ENCODE measurements at places on chromosomes 13 and 19. TPM values are rescaled to one million over a fixed set of nuclear protein-coding genes. Genes with fewer than 3 reads are reported as not detected.

DNA sequence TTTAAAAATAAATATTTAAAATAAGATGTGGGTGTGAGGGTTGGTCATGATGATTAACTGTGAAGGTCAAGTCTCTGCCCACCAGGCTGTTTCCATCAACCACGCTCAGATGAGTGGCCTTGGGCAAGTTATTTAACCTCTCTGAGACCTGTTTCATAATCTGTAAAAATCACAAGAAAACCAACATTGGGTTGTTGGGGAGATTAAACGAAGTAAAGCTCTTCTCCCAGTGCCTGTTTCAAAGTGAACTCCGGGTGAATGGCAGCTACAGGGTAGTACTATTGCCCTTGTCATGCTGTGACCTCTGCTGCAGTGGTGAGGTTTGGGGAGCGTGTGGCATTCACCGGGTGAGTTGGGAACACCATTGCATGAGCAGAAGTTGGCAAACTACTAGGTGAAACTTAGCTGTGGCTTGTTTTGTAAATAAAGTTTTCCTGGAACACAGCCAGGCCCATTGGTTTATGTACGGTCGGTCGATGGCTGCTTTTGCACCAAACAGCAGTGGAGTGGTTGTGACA is 153.2 kb downstream of the USP12 start:
- no peak for DNase-seq

- no peak for DNase-seq
Measured at GRCh38 chr19:32719611-32720059, at the start of gene TDRD12. Gene TDRD12, plus strand, starts transcription at chr19:32719767. Its CDS starts 306 bp downstream, at chr19:32720073.

DNA sequence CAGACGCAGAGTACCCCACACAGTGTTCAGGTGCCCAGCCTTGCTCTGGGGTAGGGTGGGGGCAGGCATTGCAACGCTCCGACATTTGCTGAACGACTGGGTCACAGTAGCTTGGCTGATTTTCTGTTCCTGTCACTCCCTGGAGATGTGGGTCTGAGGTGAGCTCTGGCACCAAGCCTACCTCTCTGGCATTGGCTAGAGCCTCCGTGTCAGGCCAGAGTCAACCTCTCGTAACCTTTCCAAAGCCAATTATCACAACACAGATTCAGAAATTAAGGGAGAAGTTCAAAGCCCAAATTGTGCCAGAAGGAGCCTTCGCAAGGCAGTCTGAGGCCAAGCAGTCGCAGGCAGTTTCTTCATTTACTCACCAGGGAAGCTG is 117.2 kb downstream of the IRS2 start:
- no peak for DNase-seq

DNA sequence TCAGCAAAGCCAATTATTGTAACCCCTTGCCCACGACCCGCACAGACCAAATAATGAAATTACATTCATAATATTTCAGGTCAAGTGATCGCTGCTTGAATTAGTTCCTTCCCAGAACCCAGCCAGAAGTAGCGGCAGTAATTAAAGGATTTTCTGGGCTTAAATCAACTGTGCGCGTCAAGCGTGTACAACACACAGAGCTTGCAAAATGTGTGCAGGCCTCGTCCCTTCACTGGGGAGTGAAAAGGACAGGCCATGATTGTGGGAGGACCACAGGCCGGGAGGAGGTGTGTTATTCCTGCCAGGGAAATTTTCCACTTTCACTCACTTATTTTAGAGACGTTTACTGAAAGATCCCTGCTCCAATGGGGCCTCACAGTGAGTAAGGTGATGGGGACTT is 84.9 kb downstream of the CHST8 start:
- no peak for DNase-seq

DNA sequence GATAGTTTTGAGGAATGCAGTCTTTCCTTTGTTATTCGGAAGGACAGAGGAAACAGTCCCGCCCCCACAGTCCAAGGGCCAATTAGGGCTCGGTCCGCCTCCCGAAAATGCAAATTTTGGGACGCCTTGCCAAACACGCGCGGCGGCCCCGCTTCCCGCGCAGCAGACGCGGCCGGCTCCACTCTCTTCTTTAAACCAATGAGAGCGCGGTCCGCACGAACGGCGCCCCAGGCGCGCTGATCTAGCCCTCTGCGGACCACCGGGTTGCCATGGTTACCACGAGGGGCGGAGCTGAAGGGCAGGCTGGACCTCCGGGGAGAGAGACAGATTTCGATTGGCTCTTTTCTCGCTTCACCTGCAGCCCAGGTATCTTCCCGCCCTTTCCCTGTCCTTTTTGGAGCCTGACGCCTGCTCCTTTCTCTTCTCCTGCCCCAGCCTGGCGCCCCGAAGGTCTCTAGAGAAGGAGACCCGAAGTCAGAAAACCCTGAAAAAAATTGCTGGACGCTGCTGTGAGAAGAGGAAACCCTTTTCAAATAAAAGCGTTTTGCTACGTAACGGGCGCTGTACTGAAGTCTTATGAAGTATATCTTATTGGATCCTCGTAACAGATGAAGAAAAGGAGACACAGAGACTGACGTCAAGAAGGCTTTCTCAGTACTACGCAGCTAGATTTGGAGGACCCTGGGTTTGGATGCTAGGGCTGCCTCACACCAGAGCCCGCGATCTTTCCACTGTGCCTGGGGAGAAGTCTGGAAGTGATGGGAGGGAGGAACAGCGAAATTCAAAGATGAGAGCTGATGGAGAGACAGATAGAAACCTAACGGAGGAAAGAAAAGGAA is 2.0 kb downstream of the PTH2 start:
- DNase-seq, result no peak

- no peak for DNase-seq
Measured at GRCh38 chr19:39196320-39196719, 444 bp upstream of the NCCRP1 start.

GRCh38 chr19:6723738-6724137 is 3.3 kb upstream of the C3 start:
- DNase-seq, result no peak

DNA sequence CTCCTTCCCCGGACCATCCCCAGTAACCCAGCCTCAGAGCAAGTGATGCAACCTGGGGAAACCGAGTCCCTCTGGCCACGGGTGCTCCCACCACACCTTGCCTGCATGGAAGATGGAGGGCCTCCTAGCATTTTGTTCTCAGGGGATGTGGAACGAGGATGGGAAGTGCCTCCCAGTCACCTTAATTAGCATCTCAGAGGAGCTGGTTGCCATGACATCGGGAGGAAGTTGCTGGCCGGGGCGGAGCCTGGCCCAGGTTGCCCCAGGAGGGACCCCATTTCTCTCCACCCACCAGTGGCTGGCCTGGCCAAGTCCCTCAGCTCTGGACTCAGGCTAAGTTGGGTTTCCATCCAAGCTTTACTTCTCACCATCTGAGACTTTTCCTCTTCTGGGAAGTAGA is 24.1 kb upstream of the PTPRS start:
- no peak for DNase-seq

DNA sequence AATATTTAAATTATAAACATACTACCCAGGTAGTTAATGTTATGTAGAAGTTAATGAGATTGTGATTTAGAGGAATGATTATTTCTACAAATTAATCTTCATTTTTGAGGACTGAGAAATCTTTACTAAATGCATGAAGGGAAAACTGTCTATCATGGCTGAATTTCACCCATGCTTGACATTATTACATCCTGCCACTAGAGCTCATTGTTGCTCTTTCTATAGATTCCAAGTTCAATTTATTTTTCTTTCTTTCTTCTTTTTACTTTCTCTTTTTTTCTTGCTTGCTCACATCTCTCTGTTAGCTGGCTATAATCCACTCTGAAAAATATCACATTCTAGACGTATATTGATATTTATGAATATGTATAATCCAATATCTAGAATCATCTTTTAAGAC is 505.0 kb upstream of the KLHL1 start:
- DNase-seq, result no peak

- no peak for DNase-seq
Measured at GRCh38 chr19:29294343-29294811, 81.4 kb upstream of the UQCRFS1 start.

- no peak for DNase-seq
Measured at GRCh38 chr19:48353677-48354076, 10.1 kb downstream of the TMEM143 start.

DNA sequence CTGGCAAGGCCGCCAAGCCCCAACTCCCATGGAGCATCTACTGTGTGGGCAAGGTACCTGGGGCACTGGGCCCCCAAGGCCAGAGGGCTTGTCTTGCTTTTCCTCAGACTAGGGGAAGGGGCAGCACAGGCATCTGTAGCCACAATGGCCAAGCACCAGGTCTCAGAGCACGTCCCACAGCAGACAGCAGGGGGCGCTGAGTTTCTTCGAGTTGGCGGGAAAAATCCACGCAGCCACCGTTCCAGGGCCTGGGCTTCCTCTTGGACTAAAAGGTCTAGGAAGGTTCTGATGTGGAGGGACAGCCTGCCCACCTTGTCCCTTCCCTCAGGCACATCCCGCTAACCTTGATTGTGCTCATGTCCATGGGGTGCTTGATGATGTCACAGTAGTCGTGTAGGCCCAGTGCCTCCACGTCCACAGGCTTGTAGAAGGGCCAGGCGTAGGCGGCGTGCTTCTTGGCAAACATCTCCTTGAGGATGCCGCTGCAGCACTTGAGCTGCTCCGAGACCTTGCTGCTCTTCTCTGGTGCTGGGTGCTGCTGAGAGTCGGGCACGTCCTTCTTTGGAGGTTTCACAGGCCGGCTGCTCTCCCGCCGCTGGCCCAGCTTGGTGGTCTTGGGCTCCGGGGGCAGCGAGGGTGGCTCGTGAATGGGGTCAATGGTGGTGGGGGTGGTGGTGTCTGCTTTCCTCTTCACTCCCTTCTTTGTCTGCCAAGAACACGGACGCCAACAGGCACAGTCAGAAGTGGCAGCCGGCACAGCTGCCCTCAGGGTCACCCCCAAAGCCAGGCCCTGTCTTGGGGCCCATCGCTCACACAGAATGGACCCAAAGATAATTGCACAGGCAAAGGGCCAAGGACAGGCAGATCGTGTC is 32.0 kb upstream of the EPHX3 start:
- no peak for DNase-seq

DNA sequence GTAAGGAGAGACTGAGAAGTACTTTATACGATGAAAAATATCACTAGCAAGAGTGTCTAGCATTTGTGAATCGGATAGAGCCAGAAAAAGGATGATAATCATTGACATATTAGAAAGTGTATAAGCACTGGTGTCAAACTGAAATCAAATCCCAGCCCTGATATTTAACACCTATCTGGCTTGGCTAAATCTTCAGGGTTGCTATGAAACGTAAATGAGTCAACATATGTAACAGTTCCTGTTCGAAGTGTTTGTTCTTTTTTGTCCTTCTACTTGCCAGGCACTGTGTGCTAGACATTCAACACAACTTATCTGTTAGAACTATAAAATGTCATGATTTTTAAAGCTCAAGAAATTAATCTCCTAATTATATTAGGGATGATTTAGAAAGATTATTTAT is 40.8 kb downstream of the SERPINE3 start:
- peak; percentile 6 for DNase-seq

GRCh38 chr13:105207572-105208293 is 1327.7 kb downstream of the EFNB2 start:
- DNase-seq, result no peak

DNA sequence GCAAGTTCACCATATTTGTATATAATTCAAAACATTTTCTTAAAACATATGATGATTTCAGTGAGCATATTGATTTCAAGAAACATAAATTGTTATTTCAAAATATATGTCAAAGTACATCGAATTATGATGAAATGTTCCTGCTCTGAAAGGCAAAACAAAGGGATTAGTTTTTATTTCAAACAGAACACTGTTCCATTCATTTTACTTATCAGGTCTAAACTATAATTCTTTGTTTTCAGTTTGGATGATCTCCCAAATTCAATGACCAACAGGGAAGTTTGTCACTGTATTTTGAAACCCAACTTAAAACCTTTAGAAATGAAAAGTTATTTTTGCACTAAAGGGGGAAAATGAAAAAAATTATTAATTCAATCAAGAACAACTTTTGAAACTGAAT is 610.2 kb downstream of the SLITRK1 start:
- no peak for DNase-seq

- no peak for DNase-seq
Measured at GRCh38 chr19:39397360-39398296, 6.5 kb downstream of the MED29 start.

DNA sequence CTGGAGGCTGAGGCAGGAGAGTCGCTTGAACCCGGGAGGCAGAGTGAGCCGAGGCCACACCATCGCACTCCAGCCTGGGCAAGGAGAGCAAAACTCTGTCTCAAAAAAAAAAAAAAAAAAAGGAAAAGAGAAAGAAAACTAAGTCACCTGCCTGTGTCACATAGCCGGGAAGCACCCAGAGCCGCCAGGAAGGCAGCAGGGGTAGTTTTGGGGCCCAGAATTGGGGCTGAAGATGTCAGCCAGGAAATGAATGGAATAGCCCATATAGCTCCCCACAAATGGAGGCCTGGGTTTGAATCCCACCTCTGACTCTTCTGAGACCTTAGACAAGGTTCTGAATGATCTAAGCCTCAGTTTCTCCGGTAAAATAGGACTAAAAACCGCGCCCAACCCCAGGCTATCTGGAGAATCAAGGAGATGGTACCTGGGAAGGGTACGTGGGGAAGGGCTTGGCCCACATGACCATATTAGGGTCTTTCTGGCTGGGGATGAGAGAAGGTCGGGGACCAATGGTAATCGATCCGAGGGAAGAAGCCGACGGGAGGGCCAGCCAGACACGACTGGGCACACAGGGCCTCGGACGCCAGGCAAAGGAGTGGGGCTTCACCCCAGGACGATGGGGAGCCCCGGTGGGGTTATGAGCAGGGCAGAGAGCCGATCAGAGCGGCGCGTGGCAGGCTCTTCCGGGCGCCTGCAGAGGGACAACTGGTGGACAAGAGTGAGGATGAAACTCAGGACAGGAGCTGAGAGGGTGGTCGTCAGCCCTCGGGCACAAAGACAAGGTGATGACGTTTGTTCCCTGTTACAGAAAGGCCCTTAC is 14.4 kb downstream of the CCDC124 start:
- no peak for DNase-seq

GRCh38 chr13:26964278-26965250 is 204.0 kb upstream of the GPR12 start:
- no peak for DNase-seq

GRCh38 chr13:111204438-111205177 is 89.5 kb downstream of the ARHGEF7 start:
- no peak for DNase-seq

- DNase-seq, result no peak
Measured at GRCh38 chr19:43552616-43553015, 19.6 kb downstream of the ZNF575 start.

GRCh38 chr13:105848494-105848893 is 687.0 kb downstream of the EFNB2 start:
- no peak for DNase-seq

GRCh38 chr19:15404780-15405211 is 14.0 kb downstream of the AKAP8L start:
- no peak for DNase-seq

- DNase-seq, result no peak
Measured at GRCh38 chr19:16456652-16457194, 15.0 kb downstream of the EPS15L1 start.

GRCh38 chr19:6276447-6276846 is 3.3 kb downstream of the MLLT1 start:
- DNase-seq, result no peak

GRCh38 chr19:17719730-17720400 is 585 bp downstream of the MAP1S start:
- no peak for DNase-seq

WDR87 gene
- 0.19 TPM for polyA plus RNA-seq

KLK4 gene
- polyA plus RNA-seq, result not detected

KASH5 gene
- polyA plus RNA-seq, result not detected

ZSCAN4 gene
- not detected for polyA plus RNA-seq

SOX21 gene
- 0.05 TPM for polyA plus RNA-seq

ANKLE1 gene
- 1.8 TPM for polyA plus RNA-seq

CLEC17A gene
- not detected for polyA plus RNA-seq

F2RL3 gene
- polyA plus RNA-seq, result 0.19 TPM

DKKL1 gene
- polyA plus RNA-seq, result 2.4 TPM

ANGPTL8 gene
- 0.87 TPM for polyA plus RNA-seq

SIGLEC8 gene
- not detected for polyA plus RNA-seq
